Activated gamma-delta T cell treated with Interleukin-2 at 50 U/mL for 16 hours (primary cell): ENCODE measurements at places on chromosomes 16 and 17.

DNA sequence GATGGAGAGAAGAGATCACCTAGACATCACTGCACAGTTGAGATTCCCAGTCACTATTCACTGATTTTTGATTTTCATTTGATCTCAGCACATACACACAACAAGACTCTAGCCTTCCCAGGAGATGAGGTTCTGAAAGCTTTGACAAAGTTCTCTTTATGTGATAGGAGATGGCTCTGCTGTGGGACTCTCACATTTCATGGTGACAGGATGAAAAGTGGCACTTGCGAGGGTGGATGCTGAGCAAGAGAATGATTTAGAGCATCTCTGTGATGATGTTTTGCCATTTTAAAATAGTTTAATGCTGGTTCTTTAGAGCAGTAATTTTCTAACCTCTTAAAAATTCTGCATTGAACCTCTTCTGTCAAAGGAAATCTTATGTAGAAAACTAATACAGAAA, 113.3 kb upstream of the CA10 start:
- DNase-seq: no peak

- DNase-seq: no peak
Measured at GRCh38 chr17:8918807-8919465, 46.6 kb downstream of the PIK3R5 start.

- DNase-seq: no peak
Measured at GRCh38 chr16:79482011-79482410, 118.5 kb downstream of the MAF start.

DNA sequence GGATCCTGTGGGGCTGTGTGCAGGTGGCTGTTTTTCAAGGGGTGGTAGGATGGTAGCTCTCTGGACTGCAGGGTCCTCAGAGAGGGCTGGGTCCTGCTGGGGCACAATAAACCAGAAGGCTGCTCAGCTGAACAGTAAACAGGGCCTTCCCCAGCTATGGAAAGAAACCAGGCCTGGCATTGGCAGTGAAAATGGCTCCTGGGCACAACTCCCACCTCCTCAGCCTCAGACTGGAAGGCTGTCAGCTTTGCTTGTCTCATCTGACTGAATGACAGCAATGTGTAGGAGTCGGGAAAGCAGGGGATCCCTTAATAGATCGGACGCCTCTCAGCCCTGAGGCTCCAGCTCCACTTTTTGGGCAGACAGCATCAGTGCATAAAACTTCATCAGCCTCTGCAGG, 59.8 kb upstream of the NLRP1 start:
- no peak for DNase-seq

DNA sequence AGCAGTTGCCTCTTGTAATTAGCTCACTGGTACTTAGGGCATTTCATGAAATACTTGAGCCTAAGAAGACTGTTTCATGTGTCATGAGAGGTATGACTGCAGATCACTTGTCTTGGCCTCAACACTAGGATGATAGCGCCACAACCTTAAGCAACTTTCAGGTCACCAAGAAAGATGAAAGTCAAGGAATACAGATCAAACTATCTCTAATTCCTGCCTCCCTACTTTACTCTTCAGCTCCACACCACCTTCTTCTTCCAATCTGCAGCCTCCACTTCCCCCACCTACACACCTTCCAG, 28.0 kb downstream of the GNA13 start:
- DNase-seq: no peak

DNA sequence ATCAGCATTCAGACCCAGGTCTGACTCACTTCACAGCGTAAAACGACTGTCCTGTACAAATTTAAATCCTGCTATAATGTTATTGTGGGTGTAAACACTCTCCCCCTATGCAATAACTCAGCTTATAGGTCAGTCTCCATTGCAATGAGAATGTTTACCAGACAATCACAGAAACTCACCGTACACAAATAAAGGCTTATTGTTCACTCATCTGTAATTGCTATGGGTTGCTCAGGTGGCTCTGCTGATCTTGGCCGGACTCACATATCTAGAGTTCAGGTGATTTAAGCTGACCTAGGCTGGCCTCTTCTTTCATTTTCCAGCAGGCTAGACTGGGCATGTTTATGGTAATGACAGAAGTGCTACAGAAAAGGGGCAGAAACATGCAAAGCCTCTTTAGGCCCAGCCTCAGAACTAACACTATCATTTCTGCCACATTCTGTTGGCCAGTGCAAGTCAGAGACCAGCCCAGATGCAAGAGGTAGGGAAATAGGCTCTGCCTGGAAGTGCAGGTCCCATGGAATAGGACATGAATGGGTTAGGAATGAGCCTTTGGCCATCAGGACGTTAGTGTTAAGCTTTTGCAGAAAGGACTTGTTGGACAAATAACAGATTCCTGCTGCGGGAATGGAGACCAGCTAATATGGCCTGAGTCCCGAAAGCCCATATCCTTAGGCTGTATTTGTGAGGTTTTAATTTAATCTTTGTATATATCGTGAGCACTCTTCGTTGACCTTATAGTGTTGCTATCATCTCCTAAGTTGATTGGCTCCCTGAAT, 44.0 kb downstream of the HLF start:
- DNase-seq: no peak

DNA sequence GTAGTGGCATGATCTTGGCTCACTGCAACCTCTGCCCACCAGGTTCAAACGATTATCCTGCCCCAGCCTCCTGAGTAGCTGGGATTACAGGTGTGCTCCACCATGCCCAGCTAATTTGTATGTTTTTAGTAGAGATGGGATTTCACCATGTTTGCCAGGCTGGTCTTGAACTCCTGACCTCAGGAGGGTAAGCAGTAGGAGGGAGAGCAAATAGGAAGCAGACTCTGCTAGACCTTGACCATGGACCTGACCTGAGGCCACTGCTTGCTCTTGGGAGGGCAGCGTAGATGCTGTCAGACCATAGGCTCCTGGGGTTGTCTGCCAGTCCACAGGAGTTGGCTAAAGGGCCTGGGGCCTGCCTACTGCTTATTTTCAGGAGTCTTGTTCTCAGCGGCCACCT, 28.6 kb downstream of the AKAP1 start:
- no peak for DNase-seq

GRCh38 chr17:9195961-9196670, 174.8 kb downstream of the NTN1 start:
- DNase-seq: no peak

DNA sequence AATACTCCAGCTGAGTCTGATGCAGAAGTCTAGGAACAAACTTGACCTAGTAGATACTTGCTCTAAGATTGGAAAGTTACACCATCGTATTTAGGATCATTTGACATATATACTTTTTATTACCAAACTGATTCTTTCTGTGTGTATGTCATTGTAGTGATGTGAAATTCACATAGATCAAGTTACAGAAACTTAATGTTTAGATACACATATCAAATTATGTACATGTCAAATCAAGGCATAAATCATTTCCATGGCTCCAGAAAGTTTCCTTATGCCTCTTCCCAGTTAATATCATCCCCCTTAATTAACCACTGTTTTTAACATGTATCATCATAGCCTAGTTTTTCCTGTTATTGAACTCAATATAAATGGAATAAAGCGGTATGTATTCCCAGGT, 292.0 kb upstream of the CDH11 start:
- DNase-seq: no peak

- no peak for DNase-seq
Measured at GRCh38 chr17:62871291-62871690, 63.2 kb upstream of the MARCHF10 start.

DNA sequence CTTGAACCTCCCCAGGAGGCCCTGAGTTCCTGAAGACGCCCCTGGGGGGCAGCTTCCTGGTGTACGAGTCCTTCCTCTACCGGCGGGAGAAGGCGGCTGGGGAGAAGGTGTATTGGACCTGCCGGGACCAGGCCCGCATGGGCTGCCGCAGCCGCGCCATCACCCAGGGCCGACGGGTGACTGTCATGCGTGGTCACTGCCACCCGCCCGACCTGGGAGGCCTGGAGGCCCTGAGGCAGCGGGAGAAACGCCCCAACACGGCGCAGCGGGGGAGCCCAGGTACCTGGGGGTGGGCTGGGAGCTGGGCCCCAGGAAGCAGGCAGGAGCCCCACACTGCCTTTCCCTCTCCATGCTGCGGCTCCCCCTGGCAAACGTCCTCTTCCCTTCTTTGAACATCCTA, 22.0 kb downstream of the FLYWCH1 start:
- DNase-seq: no peak

DNA sequence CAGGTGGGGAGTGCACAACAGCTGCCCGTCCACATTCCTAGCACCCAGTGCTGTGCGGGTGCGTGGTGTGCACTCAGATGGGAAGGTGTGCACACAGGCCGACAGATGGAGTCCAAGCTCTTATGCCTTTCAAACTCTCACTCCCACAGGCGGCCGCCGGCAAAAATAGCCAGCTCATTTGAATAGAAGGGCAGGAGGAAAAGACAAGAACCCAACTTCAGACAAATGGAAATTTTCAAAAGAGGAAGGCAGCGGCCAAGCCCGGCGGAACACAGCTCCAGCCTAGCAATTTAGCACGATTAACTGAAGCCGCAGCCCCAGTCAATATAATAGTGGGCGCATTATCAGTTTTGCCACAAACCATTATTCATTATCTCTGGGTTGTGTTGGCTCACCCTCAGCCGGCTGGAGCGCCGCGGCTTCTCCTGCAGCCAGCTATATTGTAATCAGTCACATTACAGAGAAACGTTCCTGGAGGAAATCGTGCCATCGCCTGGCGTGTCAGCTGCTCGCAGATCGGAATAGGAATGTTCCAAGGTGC, 103.9 kb upstream of the SEC14L1 start:
- no peak for DNase-seq

DNA sequence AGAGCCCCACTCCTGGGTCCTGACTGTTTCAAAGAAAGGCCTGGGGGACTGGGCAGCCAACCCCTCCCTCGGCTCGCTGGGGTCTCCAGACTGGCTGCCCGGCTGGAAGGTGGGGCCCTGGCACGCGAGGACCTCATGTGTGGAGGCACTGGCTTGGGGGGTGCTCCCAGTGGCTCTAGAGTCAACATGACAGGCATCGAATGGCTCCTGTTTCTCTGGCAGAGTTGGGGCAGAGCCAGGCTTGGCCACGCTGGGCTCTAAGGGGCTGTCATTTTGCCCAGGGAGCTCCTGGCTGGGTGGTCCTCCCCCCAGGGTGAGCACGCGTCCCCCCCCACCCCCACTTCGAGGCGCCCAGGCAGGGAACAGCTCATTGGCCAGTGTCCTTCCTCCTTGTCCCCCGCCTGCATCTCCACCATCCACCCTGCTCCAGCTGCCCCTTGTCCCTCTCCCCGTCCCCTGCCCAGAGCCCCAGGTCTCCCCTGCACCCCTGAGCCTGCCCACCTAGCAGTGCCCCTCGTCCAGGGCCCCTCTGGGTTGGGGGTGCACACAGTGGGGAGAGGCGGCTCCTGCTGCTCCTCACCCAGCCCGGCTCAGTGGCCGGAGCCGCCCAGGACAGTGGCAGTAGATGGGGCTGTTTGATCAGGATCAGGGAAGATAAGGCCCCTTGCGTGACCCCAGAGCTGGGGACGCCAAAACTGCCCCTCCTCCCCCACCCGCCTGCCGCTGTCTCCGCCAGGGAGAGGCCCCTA, 2.7 kb downstream of the GCGR start:
- DNase-seq: no peak

GRCh38 chr17:43368740-43369506, 29.9 kb upstream of the ARL4D start:
- peak; percentile 58 for DNase-seq

DNA sequence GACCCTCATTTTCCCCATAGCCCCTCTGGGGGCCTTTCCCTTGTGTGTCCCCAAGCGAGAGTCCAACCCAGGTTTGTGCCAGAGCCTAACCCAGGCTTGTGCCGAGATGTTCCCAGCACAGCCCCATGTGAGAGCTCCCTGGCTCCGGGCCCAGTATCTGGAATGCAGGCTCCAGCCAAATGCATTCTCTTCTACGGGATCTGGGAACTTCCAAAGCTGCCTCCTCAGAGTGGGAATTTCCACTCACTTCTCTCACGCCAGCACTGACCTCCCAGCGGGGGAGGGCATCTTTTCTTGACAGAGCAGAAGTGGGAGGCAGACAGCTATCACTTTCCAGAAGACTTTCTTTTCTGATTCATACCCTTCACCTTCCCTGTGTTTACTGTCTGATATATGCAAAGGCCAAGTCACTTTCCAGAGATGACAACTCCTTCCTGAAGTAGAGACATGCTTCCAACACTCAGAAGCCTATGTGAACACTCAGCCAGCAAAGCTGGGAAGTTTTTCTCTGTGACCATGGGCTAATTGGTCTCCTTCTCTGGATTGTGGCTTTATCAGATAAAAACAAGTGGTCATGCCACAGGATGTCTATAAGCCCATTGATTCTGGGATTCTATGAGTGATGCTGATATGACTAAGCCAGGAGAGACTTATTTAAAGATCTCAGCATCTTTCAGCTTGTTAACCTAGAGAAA, 2.5 kb upstream of the CCL2 start:
- DNase-seq: no peak

GRCh38 chr17:15119968-15120367, 145.2 kb downstream of the PMP22 start:
- DNase-seq: no peak

DNA sequence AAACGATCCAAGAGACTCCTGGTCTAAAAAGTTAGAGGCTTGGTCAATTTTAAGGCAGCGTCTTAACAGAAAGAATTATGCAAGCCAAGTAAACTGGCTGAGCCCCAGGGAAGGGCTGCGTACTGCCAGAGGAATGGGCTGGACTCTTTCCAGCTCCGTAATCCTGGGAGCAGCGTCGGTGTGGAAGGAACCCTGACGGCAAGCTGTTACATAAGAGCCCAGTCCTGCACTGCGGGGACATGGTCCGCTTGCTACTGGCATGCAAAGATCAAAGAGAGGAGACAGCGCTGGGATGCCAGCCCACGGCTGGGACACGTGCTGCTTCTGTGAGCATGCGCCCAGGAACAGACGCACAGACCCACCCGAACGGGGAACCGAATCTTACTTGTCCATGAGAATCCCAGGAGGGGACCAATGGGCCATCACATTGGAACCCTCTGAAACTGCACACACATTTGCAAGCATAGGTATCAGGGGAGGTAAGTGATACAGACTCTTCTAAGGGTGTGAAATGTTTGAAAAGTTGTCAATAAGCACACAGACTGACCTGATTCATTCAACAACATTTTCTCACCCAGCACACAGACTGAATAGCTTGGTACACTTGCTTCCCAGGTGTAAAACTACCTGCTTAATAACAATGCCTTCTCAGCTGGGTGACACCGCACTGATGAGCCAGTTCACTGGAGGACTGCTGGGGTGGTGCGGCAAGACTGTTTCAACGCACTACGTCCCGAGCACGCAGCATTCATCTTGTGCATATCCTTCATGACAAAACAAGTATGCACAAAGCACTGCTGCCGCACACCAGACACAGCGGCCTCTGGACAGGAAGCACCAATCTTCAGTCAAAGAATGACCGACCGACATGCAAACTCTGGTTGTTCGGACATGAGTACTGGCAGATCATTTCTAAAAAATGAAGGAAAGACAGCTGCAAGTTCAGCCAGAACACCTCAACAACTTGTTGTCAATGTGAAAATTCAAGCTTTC, 94.9 kb downstream of the ANKRD11 start:
- no peak for DNase-seq

GRCh38 chr16:50340578-50340977, 28.2 kb downstream of the BRD7 start:
- DNase-seq: no peak

- no peak for DNase-seq
Measured at GRCh38 chr16:57544124-57544653, 1.7 kb downstream of the ADGRG5 start.
